Activated CD4-positive, CD25-positive, alpha-beta regulatory T cell treated with anti-CD3 and anti-CD28 coated beads, Interleukin-2, amount 50 U/mL, for 16 hours (primary cell): ENCODE measurements at places on chromosomes 7 and 10.

DNA sequence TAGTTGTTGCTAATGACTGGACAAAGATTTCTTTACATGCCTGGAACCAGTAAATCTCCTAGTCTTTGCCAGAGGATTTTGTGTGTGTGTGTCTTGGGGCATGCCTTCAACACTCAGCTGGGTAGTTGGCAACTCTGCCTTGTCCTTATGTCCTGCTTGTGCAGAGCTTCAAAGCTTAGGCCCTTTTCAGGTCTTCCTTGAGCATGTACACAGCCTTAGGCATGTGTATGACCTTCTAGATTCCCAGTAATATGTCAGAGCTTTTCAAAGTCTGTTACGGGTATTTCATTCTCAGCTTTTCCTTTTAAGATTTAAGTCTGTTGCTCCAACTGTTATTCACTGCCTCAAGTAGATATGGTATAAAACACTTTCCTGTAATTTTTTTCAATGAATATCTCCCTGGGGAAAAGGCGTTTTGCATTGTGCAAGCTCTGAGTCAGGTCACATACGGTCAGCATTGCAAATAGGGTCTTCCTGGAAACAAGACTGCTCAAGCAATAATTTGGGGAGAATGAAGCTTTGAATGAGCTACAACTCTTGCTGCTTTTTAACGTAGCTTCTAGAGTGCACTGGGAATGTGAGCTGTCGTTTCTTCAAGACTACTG, 25.5 kb downstream of the SHOC2 start:
- no peak for DNase-seq

DNA sequence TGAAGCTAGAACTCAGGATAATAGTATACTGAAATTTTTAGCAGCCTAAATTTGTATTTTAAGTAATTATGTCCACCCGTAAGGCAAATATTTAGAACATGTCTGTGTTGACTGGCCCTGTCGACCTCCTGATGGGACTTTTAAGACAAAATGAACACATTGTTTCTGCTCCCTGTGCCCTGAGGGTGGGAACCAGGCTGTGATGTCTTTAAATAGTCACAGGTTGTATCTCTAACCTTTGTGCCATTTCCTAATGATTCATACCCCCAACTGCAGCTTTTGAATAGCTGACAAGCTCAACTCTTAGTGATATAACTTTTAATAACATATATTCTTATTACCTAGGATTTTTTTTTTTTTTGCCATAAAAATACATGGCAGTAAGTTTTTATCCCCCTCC, 494.9 kb upstream of the AKR1E2 start:
- DNase-seq = no peak

GRCh38 chr7:26157520-26158105, 5.6 kb downstream of the NFE2L3 start:
- DNase-seq = no peak

DNA sequence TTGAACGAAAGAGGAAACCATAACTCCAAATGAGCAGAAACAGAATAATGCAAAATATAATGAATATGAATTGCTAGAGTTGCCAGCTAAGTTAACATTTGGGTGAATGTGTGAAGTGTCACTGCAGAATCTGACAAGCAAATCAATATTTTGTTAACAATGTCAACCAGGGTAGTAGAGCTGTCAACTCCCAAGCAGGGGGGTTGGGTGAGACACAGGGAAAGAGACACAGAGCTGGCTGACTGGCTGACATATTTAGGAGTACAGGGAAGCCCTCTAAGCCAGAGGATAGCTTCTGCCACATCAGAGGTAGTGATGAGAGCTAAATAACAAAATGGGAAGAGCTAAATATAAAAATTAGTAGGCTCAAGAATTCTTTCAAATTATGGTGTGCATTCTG, 393.1 kb upstream of the KCND2 start:
- DNase-seq = no peak

- no peak for DNase-seq
These were observed 336.7 kb upstream of the NPVF start for GRCh38 chr7:25565002-25565401.

DNA sequence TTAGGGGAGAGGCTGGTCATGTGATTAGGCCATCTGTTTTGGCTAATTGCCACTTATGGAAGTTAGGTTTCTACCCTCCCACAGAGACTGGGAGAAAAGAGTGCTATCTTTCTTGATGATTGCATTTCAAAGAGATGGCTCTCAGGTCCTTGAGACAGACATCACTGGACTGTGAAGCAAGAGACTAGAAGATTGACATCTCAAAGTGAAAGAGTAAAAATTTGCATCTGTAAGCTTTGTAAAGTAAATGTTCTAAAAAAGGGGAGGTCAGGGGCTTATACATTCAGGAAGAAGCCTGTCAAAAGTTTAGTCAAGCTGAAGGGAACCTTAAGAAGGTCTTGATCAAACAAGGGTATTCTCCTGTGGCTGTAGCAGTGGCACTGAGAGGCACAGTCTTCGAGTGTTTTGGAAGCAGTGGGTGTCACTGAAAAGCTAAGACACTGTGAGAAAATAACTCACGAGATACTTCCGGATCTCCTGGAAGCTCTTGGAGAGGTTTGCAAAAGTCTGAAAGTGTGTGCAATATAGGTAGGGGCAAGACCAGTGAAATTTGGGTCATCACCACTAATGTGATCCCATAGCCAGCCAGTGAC, 342.1 kb downstream of the PHF14 start:
- no peak for DNase-seq

GRCh38 chr7:86733783-86734182, 90.1 kb downstream of the GRM3 start:
- no peak for DNase-seq

DNA sequence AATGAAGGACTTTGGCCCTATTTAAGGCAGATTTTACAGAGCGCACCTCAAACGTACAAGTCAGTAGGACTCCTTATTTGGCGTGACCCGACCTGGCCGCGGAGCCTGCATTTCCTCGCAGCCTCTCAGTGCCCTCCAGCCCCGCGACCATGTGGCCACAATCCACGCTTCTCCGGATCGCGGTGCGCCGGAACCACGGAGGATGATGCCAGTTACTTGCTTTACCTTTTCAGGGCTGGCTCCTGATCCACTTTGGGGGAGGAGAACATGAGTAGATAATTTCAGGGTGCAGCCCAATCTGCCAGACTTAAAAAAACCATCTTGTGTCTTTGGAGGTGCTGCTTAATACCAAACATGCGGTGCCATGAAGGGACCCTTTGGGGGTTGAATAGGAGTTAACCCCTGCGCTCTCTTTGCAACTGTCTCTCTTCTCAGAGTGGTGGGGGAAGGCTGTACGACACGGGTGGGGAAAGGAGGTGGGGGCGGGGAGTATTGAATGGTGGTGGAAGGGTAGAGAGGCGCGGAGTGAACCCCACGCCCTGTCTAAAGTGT, 1.5 kb downstream of the FRAT1 start:
- no peak for DNase-seq

DNA sequence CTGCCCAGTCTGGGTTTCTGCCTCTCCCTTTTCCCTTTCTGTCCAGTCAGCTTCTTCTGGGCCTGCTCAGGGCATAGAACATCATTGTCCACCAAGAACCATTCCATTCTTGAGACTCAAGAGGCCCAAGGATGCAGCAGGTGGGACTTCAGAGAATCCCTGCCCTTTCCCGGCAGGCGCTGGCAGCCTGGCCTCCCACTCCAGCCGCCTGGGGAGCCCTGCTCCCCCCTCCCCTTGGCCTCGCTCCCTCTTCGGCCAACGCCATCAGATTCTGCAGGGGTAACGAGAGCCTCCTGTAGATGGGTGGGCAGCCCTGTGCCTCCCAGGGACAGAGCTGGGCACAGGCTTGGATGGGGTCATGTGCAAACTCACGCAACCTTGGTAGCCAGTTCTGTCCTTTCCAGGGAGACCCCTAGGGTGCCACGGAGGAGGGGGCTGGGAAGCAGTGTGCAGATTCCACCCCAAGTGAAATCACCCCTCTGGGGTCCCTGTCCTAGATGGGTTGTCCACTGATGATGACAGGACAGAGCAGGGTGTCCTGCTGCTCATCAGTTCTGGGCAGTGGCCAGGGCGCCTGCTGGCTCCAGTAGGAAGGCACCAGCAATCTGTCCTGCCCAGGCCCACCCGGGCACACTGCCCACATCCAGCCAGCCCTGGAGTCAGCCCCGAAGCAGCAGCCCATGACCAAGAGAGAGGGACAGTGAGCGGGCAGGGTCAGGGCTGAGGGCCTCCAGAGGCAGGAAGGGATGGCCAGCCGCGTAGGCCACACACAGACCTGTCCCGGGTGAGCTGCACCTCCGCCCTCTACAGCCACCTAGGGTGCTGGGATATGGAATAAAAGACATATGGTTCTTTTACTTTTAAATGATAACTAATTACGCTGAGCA, 47.7 kb downstream of the RASGEF1A start:
- no peak for DNase-seq
